ENCODE measurements at places on chromosomes 4 and X.

GRCh38 chrX:22039541-22039940 lies 7.4 kb downstream of the PHEX start:
- DNase-seq, result no peak

GRCh38 chr4:165101641-165102040 lies 11.0 kb downstream of the TMEM192 start:
- no peak for DNase-seq

DNA sequence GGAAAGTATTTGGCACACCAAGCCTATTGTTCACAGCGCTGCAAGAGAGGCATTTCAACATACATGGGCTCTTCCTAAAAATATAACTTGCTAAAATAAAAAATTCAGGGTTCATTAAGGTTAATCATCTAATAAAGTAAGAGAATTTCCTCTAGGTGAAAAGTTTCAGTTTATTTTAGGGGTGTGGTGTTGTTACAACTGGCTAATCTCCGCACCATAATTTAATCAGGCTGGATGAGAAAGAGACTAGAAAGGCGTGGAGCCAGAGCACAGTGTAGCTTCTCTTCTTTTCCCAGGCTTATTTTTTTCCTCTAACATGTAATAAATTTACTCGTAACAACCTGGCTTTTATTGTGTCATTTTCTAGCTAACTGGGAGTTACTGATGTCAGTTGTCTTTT lies 47.9 kb downstream of the FHL1 start:
- DNase-seq, result no peak

DNA sequence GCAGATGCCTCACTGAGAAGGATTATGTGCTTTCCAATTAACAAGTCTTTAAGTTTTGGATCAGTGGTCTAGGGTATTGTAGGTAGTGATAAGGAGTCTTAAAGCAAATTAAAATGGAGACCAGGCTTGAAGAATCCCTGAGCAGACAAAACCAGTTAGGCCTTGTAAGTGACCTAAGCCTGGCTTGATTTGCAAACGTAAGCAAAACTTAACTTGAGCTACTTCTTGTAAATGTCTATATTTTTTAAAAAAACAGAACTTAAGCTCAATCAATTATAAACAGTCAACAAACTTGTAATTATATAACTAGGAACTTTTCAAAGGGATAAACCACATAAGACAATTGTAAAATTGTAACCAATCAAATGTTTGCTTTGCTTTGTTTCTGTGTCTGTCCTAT lies 72.7 kb upstream of the NALF2 start:
- no peak for DNase-seq

Measured in activated naive CD4-positive, alpha-beta T cell treated with anti-CD3 and anti-CD28 coated beads, Interleukin-2, amount 50 U/mL, for 72 hours (primary cell).